ENCODE measurements at places on chromosomes 12 and 14.

GRCh38 chr12:123223241-123223668 is 9.7 kb downstream of the MPHOSPH9 start:
- ATAC-seq = peak; percentile 98

DNA sequence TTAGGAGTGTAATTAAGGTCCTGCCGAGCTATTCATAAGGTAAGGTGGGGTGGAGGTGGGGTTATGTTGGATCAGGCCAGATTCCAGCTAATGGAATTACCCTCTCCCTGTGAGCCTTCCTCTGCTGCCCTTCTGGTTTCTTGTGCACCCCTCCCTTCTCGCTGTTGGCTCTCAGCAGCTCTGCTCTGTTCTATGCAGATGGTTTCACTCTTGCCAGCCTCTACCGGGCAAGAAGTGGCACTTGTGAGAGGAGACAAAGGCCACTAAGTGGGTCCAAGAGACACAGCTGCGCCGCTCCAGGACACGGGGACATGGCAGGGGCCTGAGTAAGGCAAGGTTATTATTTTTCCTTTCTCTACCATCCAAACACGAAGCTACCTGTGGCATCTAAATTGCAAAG is 334.4 kb downstream of the EMP1 start:
- no peak for ATAC-seq

DNA sequence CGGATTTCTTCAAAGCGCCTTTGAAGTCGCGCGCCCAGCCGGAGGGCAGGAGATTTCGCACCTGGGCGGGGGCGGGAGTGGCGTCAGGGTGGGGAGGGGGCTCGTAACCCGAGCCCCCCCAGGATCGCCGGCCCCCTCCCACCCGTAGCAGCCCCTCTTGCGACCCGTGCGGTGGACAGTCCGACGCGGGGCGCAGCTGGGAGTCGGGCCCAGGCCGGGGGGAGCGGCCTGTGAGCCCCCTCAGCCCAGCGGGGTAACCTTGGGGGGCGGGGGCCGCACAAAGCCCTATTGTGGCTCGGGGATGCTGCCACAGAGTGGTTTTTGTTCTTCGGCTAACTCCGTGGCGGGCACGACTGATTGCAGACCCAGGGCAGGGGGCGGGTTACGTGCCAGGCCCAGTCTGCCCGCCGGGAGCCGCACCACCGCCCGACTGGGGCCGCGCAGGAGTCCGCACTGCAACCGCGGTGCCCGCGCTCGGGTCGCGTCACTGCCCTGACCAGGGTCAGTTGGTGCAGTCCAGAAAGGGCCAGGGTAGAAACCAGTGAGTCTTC is 4.2 kb upstream of the AAAS start:
- ATAC-seq = no peak

DNA sequence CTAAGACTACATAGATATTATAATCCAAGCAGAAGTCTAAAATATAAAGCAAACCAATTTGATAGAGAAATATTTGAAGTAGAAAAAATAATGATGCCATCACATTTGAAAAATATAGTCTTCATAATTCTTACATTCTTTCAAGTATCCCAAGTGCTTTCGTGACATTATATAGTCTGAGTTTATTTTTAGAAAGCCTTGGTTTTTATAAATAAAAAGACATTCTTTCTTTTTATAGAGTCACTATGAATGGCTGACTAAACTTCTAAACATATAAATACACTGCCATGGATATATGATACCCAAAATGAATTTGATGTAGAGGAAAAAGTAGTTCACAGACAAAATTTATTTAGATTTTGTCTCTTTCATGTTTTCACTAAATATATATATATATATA is 135.1 kb upstream of the PDZRN4 start:
- ATAC-seq = no peak

DNA sequence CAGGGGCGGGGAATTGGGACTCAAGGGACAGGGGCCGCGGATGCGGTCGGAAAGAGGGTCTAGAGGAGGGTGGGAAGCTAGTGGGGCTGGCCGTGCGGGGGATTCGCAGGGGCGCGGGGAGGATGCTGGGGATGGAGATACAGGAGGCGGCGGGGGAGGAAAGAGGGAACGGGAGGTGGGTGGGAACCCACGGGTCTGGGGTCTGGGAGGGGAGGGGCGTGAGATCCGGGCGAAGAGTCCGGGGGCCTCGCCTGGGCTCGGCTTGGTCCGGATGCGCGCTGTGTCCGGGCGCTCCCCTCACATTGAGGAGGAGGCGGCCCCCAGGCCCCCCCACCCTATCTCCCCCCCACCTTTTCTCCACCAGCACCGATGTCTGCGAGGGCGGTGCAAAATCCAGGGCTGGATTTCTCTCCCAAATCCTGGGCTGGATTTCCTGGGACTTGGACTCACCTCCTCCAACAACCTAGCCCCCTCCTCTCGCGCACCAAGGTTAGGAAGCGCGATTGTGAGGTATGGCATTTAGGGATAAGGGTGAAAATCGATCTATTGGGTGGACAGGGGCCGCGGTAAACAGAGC is at the start of gene AGAP2:
AGAP2 (minus strand) TSS at position 82 of the 577 bp plus-strand sequence. CDS start 496 bp downstream, outside the sequence.
- no peak for ATAC-seq
